ENCODE measurements at places on chromosomes 3 and 15. TPM values are rescaled to one million over a fixed set of nuclear protein-coding genes. Genes with fewer than 3 reads are reported as not detected.

DNA sequence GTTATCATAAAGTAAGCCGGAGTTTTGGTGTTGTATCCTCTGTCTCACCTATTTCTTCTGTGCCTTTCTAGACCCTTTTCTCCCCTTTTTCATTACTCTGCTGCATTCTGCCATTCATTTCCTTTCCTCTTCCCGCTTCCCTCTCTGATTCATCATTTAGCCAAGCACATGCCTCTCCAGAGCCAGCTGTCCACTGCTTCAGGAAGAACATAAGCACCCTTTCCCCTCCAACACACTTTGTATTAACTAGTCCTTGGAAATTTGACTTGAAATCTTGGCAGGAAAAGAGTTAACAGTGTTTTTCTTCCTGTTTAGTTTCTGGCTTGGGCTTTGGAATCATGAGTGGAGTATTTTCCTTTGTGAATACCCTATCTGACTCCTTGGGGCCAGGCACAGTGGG, 9.7 kb downstream of the APH1B start:
- no peaks in the 10 kb centered on the region for H3K27me3 ChIP-seq
- H3K4me3 ChIP-seq = no peak overlapping the region
- peaks cover 2% of the 10 kb centered on the region for H3K4me1 ChIP-seq
- H3K27ac ChIP-seq = no peak overlapping the region
- DNase-seq = no peak
- H3K36me3 ChIP-seq = peaks cover 2% of the 10 kb centered on the region

- peaks cover 7% of the 10 kb centered on the region for H3K36me3 ChIP-seq
- no peaks in the 10 kb centered on the region for H3K4me1 ChIP-seq
- no peak for DNase-seq
- no peak overlapping the region for H3K4me3 ChIP-seq
These were observed 66.9 kb downstream of the CEP63 start for GRCh38 chr3:134552784-134553183.

DNA sequence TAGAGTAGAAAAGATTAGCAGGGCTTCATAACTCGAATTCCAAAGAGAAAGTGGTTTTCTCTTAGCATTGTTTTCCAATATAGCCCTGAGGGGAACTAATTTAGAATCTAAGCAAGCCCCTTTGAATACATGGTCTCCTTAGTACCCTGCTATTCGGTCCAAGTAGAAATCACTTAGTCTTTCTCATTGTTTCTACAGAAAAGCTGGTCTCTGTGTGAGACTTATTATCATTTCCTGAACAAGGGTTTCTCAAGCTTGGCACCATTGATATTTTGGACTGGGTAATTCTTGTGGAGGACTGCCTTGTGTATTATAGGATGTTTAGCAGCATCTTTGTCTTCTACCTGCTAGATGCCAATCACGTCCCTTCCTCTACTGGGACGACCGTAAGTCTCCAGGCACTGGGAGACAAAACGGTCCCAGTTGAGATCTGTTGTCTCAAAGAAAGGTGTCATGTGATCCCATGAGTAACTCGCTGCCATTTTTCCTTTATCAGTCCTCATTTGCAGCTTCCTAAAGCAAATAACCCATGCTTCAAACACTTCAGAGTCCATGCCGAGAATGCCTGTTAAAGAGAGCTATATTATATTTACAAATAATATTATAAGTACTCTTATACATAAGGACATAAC, 230.7 kb upstream of the SLCO3A1 start:
- no peaks in the 10 kb centered on the region for H3K27me3 ChIP-seq
- H3K27ac ChIP-seq = no peak overlapping the region
- H3K36me3 ChIP-seq = no peaks in the 10 kb centered on the region
- no peak for DNase-seq

DNA sequence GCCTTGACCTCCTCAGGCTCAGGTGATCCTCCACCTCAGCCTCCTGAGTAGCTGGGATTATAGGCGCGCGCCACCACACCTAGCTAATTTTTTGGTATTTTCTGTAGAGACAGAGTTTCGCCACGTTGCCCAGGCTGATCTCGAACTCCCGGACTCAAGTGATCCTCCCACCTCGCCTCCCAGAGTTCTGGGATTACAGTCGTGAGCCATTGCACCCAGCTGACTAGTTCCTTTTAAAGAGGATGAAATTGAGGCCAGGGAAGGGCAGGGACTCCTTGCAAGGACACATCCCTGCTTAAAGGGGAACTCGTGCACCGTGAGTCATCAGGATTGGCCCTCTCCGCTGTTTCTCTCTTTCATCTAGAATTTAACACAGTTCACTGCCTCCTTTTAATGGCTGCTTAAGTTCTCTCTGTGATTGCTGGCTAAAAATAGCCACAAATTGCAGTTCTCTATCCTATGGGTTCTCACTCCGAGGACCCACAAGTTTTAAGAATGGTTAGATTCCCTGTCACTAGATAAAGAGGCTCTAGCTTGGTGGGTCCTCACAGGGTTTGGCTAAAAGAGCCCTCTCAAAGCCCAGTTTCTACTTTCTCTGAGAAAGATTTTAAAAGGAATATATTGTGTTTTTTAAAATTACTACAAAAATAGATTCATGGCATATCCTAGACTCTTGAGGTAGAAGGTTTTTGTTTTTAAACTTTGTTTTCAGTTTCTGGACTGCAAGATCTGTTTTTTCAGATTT, 1.4 kb downstream of the CRTAP start:
- H3K4me1 ChIP-seq = no peaks in the 10 kb centered on the region
- no peaks in the 10 kb centered on the region for H3K27me3 ChIP-seq
- peak; percentile 90 for DNase-seq
- peak overlapping the region; percentile 60 for H3K4me3 ChIP-seq
- no peaks in the 10 kb centered on the region for H3K36me3 ChIP-seq
- H3K27ac ChIP-seq = peak overlapping the region; percentile 69

GRCh38 chr3:31553258-31553657, 20.5 kb downstream of the STT3B start:
- H3K4me1 ChIP-seq = peaks cover 2% of the 10 kb centered on the region
- no peak for DNase-seq
- no peaks in the 10 kb centered on the region for H3K36me3 ChIP-seq
- H3K27ac ChIP-seq = no peak overlapping the region
- H3K27me3 ChIP-seq = no peaks in the 10 kb centered on the region
- no peak overlapping the region for H3K4me3 ChIP-seq

DNA sequence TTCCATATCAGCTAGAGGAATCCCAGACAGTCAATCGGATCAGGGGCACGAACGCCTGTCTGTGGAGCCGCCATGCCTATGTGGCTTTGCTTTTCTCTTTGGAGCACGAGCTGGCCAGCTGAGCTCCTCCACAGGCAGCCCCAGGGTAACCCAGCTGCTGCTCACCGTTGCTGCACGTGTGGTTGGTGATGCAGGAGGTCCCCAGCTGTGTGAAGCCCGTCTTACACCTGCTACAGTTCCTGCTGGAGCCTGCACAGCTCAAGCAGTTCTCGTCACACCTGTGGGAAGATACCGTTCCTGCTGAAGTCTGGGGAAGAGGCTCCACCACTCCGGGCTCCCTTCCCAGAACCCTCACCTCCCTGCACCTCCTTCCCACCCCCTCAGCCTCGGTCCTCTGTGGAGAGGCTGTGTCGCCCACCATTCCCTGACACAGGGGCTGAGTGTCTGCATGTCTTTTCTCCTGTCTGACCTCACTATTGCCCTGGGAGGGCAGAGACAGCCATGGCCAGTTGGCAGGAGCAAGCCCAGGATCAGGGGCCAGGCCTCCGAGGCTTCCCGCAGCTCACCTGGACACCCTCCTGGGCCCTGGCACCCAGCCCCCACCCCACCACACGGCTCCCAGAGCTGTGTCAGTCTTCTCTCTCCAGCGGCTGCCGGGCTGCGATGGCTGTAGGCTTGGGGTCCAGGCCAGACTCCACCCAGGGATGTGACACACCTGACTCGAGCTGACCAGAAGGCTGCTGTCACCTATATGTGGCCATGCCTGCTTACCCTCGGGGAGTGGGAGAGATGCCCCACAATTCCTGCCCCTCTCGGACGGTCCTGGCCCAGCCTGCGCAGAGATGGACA, 12.2 kb upstream of the SNRPA1 start:
- H3K27ac ChIP-seq = no peak overlapping the region
- no peak for DNase-seq
- no peaks in the 10 kb centered on the region for H3K4me1 ChIP-seq
- H3K4me3 ChIP-seq = no peak overlapping the region

- H3K36me3 ChIP-seq = no peaks in the 10 kb centered on the region
- DNase-seq = no peak
- H3K27me3 ChIP-seq = peaks cover 5% of the 10 kb centered on the region
- no peaks in the 10 kb centered on the region for H3K4me1 ChIP-seq
- H3K27ac ChIP-seq = no peak overlapping the region
These were observed 50.1 kb upstream of the UBE2E2 start for GRCh38 chr3:23152989-23153388.

- no peaks in the 10 kb centered on the region for H3K36me3 ChIP-seq
- DNase-seq = no peak
- no peaks in the 10 kb centered on the region for H3K27me3 ChIP-seq
- no peaks in the 10 kb centered on the region for H3K4me1 ChIP-seq
- no peak overlapping the region for H3K27ac ChIP-seq
These were observed 44.1 kb upstream of the CMTM7 start for GRCh38 chr3:32347343-32348125.

GRCh38 chr15:45943240-45943639, 308.4 kb downstream of the SQOR start:
- H3K4me3 ChIP-seq = no peak overlapping the region
- H3K27ac ChIP-seq = no peak overlapping the region
- no peaks in the 10 kb centered on the region for H3K36me3 ChIP-seq
- no peaks in the 10 kb centered on the region for H3K27me3 ChIP-seq

DNA sequence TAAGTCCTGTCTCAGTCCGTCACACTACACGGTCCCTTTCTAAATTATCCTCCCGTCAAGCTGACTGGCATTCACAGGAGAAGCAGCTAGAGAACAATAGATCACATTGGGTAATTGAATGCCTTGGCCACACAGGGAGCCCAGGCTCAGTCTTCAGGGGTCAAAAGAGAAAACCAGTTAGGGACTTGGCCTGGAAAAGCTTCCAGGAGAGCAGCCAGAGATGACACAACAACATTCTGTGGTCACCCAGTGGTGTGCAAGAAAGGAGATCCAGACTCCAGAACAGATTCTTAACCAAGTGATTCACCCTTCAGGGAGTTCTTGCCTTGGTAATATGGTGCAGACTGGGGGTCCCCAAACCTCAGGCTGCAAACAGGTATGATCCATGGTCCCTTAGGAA, 15.9 kb downstream of the ARHGAP31 start:
- no peaks in the 10 kb centered on the region for H3K36me3 ChIP-seq
- H3K4me1 ChIP-seq = no peaks in the 10 kb centered on the region
- DNase-seq = no peak
- no peaks in the 10 kb centered on the region for H3K27me3 ChIP-seq

The HEXA gene
- total RNA-seq = 144 TPM

The RBPMS2 gene
- 9.9 TPM for total RNA-seq

The PEX5L gene
- total RNA-seq = not detected

The DUOXA1 gene
- 0.23 TPM for total RNA-seq

The ZPLD1 gene
- total RNA-seq = 0.15 TPM

The NANOGP8 gene
- 1.2 TPM for total RNA-seq
